ENCODE measurements at places on chromosomes 7 and 10.

GRCh38 chr10:104318810-104319741, 19.2 kb downstream of the ITPRIP start:
- DNase-seq: no peak

GRCh38 chr10:51852297-51852696, 152.9 kb upstream of the CSTF2T start:
- no peak for DNase-seq

DNA sequence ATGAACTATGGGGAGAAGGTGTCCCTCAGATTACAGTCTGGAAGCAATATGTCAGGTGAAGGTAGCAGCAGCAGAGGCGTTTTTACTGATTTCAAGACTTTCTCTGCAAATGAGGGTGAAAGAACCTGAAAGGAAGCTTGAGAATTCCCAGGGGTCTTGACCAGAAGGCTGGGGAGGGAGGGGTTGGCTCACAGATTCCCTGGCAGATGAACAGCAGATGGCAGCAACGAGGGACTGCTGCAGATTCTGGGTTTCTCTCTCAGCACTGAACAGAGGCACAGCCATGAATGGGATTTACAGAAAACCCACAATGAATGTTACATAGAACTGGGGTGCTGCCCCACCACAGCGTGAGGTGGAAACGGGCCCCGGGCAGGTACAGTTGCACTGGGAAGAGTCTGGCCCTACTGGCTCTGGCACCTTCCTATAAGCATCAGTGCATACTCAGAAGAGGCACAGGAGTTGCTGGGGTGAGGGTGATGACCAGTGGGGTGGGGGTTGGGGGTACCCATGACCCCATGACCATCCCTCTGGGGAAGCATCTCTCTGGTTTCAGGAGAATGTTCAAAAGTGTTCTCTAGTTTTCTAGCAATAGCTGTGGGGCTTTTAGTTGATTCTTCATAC, 317.8 kb downstream of the SH2D4B start:
- DNase-seq: peak; percentile 26

GRCh38 chr7:107622429-107622828, 38.2 kb upstream of the SLC26A4 start:
- DNase-seq: no peak

Measured in left kidney (tissue), 8 donors.